ENCODE measurements at places on chromosomes 12 and 14. TPM values are rescaled to one million over a fixed set of nuclear protein-coding genes. Genes with fewer than 3 reads are reported as not detected.
A peak's percentile ranks its signal among the peaks of the same experiment; 100 is the strongest.

The APOF gene
- not detected for total RNA-seq

The RNASE2 gene
- 2.9 TPM for total RNA-seq

The RTL1 gene
- not detected for total RNA-seq

DNA sequence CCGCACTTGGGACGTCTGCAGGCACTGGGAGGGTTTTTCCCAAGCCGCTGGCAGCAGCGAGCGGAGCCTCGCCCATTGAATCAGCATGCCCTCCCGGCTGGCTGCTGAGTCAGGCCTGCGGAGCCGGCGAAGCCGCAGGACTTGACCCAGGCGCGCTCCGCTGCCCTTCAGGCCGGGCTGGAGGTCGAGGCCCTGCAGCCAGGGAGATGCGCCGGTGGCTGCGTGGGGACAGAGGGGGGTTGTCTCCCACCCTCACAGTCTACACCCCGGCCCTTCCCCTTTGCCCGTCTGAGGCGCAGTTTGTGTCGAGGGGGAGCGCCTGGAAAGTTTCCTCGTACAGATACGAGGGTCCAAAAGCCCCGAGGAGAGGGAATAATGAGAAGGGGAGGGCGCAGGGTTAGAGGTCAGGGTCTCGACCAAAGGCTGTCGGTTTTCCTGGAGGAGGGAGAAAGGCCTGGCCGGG, 759 bp upstream of the KLC1 start:
- DNase-seq: peak; percentile 85

DNA sequence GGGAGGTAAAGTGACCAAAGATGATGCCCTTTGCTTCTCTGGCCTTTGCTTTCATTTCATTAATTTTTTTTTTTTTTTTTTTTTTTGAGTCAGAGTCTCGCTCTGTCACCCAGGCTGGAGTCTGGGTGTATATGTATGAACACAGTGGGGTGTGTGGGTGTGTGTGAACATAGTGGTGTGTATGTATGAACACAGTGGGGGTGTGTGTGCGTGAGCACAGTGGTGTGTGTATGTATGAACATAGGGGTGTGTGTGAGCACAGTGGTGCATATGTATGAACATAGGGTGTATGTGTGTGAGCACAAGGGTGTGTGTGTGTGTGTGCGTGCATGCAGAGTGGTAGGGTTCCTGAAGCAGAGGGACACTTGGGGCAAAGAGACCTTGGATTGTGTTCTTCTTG, 9.6 kb downstream of the KLC1 start:
- DNase-seq: no peak

DNA sequence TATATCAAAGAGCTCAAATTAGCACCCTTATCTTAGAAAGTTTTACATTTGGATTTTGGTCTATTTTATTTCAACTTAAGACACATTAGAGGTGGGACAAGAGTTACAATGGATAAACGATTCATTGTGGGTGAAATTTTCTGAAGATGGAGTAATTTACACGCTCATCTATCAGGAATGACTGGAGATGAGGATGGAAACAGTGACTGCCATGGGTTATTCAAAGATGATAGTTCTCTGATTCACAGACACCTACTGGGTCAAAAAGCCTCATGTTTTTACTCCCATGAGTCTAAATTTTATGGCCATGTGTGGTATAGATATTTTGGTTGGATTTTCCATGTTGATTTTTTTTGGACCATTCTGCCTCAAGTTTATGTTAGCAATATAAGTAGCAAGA, 22.1 kb downstream of the SAMD4A start:
- no peak for DNase-seq

DNA sequence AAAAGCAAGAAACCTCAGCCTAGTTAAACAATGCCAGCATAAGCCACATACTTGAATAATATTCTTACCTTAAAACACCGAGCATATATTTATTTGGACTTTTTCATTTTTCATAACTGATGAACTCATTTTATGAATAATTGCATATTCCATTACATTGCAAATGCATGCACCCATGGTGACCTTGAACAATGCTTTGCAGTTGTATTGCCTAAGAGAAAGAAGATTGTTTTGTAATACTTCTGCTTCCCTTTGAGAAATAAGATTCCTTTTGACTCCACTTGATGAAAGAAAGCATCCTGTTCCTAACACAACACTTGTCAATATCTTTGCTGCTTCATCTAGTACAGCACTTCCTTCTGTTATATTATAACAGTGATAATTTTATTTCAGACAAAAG, 1182.2 kb downstream of the FLRT2 start:
- no peak for DNase-seq

- peak; percentile 32 for DNase-seq
Observed at GRCh38 chr12:103840462-103840875, 565 bp downstream of the NT5DC3 start.

- no peak for DNase-seq
Observed at GRCh38 chr12:56040151-56040550, 1.6 kb upstream of the RPS26 start.

GRCh38 chr14:99029916-99030305, 242.1 kb downstream of the BCL11B start:
- no peak for DNase-seq
